ENCODE measurements at places on chromosomes 12 and 14. TPM values are rescaled to one million over a fixed set of nuclear protein-coding genes. Genes with fewer than 3 reads are reported as not detected.

- DNase-seq: no peak
These were observed 157.9 kb downstream of the ZNF664 start for GRCh38 chr12:124130691-124131591.

- no peak for DNase-seq
These were observed 38.0 kb upstream of the RAP1B start for GRCh38 chr12:68572661-68573060.

The COX8C gene
- 0.43 TPM for total RNA-seq

- no peak for DNase-seq
These were observed 27.1 kb upstream of the ATXN2 start for GRCh38 chr12:111626230-111626629.

The LPCAT3 gene
- total RNA-seq: 26.6 TPM

GRCh38 chr12:38782359-38782758 lies 123.0 kb downstream of the CPNE8 start:
- no peak for DNase-seq

GRCh38 chr12:124759841-124760503 lies 103.7 kb downstream of the SCARB1 start:
- DNase-seq: no peak

DNA sequence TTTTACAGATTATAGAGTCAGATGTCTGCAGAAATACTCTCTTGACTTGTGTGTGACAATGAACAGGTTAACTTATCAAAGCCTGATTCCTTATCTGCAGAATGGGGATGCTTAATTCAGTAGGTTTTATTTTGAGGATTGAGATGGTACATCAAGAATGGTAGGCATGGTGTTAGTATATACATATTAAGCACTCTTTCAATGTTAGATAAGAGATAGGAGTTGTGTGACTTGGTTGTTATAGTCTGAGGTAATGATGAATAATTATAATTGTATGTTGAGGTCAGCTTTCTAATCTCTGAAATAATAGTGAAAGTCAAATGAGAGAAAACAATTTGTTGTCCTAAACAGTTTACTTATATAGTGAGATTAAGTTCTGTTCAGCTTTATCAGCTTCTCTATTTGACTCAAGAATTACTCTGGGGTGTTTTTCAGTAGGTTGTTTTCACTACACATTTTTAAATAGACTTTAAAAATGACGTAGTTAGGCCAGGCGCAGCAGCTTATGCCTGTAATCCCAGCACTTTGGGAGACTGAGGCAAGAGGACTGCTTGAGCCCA lies 11.9 kb downstream of the PALS1 start:
- DNase-seq: no peak

GRCh38 chr14:75236901-75237419 lies 41.7 kb upstream of the FOS start:
- DNase-seq: no peak

DNA sequence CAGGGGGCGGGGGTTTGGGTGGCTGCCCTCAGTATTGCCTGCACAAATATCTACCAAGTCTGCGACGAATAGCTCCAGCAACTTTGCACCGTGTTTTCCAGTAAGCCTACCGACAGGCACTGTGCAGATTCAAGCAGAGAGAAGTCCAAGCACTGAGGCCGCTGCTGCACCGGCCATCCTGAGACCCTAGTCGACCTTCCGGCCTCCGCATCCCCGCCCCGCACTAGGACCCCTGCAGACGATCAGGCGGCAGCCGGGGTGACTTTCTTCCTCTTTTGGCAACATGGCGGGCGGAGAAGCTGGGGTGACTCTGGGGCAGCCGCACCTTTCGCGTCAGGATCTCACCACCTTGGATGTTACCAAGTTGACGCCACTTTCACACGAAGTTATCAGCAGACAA lies at the start of gene EIF2S3B:
Gene EIF2S3B, plus strand, starts transcription at position 271 of the 400 bp plus-strand sequence. Its CDS starts 13 bp downstream, at position 284.
- no peak for DNase-seq

DNA sequence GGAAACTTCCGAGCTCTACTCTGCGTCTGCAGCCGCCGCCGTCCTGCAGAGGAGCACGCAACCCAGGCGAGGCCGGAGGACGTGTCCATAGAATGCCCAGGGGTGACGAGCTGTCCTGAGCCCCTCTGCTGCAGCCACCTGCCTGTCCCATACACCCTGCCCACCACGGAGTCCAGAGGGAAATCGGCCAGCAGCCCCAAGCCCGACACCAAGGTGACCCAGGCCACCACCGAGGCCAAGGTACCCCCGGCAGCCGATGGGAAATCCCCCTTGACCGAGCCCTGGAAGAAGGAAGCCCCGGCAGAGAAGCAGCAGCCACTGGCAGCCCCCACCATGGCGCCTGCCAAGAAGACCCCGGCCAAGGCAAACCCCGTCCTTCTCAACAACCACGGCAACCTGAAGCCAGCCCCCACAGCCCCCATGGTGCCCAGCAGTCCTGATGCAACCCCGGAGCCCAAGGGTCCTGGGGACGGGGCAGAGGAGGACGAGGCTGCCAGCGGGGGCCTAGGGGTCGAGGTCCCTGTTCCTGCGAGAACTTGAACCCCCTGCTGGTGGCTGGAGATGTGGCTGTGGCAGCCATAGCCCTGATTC lies 128.7 kb upstream of the C14orf180 start:
- DNase-seq: peak; percentile 8

DNA sequence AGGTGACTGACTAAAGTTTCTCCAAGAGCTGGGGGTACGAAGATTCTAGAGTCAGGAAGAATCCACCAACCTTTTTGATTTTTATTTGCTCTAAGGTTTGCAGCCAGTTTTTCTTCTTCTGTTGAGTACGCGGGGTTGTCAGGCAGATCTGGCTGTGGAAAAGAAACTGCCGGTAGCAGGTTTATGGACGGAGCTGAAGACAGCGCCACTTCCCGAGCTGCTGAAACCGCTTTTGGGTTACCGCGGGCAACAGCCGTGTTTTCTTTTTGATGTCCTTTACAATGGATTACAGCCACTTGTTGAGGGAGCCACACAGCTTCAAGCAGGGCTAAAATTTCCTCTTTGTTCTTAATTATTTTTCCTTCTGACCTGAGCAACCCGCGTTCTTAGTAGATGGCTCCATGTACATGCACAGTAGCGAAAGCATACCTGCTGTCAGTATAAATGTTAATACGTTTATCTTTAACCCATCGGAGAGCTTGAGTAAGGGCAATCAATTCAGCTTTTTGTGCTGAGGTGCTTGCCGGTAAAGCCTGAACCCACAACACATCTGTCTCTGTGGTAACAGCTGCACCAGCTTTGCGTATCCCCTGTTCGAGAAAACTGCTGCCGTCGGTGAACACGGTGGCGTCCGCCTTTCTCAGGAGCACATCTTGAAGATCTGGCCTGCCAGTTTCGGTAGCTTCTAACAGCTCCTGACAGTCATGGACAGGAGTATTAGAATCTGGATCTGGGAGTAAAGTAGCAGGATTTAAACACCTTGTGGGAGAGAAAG lies 674.3 kb downstream of the TMEM121 start:
- DNase-seq: no peak

GRCh38 chr12:33192226-33192625 lies 247.4 kb downstream of the SYT10 start:
- DNase-seq: no peak

The GLT8D2 gene
- 17.9 TPM for total RNA-seq

GRCh38 chr14:22084393-22085281 lies 411.0 kb upstream of the OR4E1 start:
- DNase-seq: peak; percentile 23

The EGLN3 gene
- total RNA-seq: 51.5 TPM

DNA sequence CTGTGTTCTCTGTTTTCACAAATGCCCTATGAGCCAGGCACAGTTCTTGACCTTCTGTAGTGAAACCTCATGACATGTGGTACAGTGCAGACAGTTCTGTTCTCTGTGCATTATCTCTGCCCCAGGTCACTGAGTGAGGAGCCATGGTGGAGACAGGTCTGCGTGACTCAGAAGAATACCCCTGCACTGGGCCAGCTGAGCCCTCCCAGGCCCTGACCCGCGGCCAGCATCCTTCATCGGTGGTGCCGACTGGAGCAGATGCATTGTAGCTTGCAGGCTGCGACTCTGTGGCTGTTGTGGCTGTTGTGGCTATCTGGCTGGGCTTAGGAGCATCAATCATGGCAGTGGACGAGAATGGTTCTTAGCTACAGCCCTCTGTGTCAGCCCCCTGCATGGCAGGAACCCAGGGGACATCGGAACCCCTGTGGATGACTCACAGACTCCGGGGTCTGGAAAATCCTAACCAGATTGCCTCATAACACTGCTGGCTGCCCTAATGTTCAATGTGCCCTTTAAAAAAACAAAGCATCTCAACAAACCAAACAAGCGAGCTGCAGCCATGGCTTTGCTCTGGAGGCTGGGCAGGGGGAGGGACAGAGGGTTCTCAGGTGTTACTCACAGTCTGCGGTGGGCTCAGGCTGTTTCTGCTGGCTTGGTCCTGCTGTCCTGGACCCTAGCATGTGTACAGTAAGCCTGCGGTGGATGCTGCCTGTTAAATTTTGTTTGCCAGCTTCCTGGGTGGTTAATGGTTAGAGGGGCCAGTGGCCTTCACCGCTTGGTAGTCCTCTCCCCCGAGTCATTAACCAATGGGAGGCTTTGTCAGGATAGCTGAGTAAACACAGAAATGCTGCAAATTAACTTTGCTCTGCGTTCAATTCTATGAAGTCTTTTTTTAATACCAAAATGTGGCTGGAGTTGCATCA lies at the start of gene SERPINA6:
Gene SERPINA6, minus strand, starts transcription at position 689 of the 923 bp plus-strand sequence. CDS start 8,688 bp downstream, outside the sequence.
- peak; percentile 78 for DNase-seq

- DNase-seq: no peak
These were observed 122.5 kb downstream of the SLC15A5 start for GRCh38 chr12:16154990-16155389.

GRCh38 chr12:24902511-24903328 lies 46.2 kb downstream of the BCAT1 start:
- DNase-seq: no peak

The SLC24A4 gene
- total RNA-seq: 1.8 TPM

DNA sequence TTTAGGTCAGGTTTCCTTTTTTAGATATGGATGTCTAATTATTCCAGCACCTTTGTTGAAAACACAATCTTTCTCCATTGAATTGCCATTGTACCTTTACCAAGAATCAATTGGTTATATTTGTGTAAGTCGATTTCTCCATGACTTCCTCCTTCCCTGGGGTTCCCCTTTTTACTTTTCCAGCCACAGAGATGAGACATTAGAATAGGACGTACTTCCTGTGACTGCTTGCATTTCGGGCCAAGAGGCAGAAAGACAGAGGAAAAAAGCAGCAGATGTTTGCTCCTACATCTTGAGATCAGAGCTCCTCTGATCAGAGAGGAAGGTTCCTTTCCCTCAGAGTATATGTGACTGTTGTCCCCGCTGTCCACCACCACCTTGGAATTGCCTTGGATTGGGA lies 453.7 kb upstream of the RGS6 start:
- peak; percentile 14 for DNase-seq

The LTBP2 gene
- 84.9 TPM for total RNA-seq

DNA sequence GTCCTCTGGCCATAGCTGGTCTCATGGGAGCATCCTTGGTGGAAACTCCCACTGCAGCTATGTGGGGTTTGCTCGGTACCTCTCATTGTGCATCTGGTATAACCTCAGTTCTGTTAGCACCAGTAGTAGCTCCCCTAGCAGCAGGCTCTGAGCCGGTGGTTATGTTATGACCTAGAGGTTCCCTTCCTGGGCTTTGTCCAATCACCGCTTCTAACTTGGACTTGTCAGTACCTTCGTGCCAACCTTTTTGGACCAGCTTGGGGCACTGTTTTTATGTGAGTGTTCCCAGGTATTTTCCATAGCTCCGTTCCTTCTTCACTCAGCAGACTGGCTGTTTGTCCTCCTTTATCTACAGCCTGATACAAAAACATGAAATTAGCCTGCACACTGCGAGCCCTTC lies 55.7 kb downstream of the ATG14 start:
- DNase-seq: no peak

- DNase-seq: no peak
These were observed 938 bp upstream of the SLC25A29 start for GRCh38 chr14:100306998-100307765.

DNA sequence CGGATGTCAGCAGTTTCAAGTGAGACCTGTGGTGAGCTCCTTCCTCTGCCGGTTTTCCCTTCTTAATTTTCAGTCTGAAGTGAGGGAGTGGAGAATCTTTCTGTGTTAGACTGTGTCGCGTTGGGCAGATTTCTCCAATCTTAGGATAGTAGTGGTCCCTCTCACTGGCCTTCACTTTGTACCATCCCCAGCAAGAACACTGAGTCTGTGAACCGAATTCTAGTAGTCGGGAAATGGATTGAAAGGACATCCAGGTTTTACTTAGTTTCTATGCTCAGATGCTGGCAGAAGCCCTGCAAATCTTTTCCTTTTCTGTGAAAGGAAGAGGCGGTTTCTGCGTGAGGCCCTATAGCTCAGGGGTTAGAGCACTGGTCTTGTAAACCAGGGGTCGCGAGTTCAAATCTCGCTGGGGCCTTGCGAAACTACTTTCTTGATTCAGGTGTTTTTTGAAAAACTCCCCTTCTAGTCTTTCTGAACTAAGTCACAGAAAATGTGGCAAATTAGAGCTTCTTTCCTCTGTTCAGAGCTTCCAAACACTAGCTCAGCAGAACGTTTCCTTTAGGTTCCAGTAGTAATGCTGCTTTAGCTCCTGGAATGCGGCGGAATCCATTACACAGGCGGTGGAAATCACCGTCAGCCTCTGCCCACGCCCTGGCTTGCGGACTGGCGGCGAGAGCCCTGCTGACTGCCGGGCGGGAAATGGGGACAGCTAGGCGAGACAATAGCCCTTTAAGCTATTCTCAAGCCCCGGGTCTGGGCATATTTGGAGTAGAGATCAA lies 2.8 kb upstream of the RNASE4 start:
- DNase-seq: peak; percentile 89
